ENCODE measurements at places on chromosomes 3 and 15.

DNA sequence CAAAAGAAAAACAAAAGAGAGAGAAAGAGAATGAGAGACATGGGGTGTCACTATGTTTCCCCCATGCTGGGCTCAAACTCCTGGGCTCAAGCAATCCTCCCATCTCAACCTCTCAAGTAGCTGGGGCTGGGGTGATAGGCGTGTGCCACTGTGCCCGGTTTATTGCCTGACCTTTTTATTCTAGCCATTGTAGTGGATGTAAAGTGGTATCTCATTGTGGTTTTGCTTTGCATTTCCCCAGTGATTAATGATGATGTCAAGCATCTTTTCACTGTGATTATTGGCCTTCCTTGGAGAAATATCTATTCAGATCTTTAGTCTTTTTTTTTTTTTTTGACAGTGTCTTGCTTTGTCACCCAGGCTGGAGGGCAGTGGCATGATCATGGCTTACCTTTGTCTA lies 37.7 kb upstream of the GK5 start:
- DNase-seq = no peak

- DNase-seq = no peak
Observed at GRCh38 chr3:56764904-56765547, 36.7 kb downstream of the ARHGEF3 start.

GRCh38 chr3:71229905-71230657 lies 353.4 kb downstream of the FOXP1 start:
- DNase-seq = no peak

DNA sequence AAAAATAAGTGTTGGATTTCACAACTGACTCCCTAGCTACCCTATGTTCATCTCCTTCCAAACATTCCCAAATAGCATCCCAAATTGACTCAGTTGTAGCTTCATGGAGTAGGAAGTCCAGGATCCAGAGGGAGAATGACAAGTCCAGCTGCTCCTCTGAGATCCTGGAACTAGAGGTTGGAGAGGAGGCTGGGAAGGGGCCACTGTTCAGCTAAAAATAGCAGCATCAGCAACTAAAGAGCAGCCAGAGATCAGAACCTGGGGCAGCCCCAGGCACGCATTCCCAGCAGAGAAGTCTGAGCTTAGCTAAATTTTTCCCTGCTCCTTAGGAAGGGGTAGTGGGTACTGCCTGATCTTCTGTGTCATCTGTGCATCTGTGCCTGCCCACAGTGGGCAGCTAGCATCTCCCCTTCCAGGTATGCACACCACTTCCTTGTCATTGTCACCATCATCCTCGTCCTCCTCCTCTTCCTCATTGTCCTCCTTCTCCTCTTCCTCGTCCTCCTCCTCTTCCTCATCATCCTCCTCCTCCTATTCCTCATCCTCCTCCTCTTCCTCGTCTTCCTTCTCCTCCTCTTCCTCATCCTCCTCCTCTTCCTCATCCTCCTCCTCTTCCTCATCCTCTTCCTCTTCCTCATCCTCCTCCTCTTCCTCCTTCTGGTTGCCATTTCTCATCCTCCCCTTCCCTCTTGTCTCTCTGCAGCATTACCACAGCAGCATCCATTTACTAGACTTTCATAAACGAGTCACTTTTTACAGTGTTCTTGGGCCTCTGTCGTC lies 152.3 kb upstream of the ROPN1 start:
- no peak for DNase-seq

- no peak for DNase-seq
Observed at GRCh38 chr15:100531823-100532327, 3.1 kb upstream of the CERS3 start.

DNA sequence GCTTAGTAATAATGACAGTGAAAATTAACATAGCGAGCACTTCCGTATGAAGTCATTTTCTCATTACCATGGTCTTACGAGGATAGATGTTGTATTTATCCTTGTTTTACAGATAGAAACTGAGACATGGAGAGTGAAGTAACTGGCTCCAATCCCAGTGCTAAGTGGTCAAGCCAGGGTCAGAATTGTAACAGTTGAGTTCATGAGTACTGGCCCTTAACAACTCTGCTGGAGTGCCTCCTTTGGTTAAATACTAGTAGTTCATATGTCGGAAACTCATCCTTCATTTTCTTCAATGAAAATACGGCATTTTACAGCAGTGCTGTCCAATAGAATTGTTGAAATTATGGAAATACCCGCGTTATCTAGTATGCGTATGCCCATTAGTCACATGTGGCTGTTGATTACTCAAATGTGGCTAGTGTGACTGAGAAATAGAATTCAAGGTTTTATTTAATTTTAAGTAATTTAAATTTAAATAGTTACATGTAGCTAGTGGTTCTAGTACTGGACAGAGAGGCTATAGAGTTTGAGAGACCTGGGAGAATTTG lies 32.5 kb downstream of the FNDC3B start:
- DNase-seq = no peak

GRCh38 chr3:157122116-157122515 lies 37.8 kb downstream of the CCNL1 start:
- no peak for DNase-seq

DNA sequence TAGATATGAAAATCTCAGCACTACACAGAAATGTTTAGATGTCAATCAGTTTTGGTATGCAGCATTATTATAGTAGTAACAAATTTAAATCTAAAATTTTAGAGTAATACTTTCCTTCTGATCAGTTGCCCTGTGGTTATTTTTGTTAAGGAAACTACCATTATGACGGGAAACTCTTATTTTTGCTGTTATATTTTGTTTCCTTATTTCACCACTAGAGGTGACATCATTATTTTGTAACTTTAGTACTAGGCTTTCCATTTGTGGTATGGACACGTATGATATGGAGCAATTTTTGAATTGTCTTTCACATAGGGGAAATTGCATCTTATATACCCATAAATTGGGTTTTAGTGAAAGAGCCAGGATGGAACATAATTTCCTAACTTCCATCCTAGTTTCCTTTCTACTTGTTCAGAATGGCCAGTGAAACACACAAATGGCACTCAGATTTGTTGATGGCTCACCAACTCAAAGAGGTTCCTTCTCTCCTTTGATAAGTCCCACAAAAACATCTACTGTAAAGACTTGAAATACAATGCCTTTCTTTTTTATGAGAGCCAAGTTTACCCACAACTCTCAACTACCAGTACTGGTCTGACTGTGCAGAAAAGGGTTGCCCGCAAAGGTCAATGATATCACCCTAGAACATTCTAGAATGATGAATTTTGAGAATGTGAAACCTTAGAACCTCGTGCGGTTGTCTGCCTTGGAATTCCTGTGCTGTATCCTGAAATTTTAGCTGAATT lies 19.4 kb upstream of the PPP4R2 start:
- no peak for DNase-seq

DNA sequence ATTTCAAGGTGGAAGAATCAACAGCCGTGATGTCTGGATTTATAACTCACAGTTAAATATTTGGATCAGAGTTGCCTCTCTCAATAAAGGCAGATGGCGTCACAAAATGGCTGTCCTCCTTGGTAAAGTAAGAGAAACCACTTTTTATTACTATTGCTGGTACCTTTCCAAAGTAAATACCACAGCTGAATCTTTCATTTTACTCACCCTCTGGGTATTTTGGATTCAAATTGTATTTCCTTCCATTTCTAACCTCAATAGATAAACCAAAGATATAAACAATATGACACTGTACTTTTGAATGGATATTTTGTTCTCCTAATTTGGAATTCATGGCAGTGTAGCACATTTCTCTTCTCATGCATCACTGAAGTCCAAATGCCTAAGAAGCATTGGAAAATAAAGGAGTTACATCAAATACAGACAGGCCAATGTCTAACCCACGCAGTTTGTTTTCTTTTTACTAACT lies 29.5 kb downstream of the KLHL24 start:
- peak; percentile 47 for DNase-seq

GRCh38 chr15:89122505-89123180 lies 34.4 kb downstream of the ABHD2 start:
- DNase-seq = no peak

- DNase-seq = no peak
Observed at GRCh38 chr3:152293347-152294006, 24.7 kb downstream of the MBNL1 start.

DNA sequence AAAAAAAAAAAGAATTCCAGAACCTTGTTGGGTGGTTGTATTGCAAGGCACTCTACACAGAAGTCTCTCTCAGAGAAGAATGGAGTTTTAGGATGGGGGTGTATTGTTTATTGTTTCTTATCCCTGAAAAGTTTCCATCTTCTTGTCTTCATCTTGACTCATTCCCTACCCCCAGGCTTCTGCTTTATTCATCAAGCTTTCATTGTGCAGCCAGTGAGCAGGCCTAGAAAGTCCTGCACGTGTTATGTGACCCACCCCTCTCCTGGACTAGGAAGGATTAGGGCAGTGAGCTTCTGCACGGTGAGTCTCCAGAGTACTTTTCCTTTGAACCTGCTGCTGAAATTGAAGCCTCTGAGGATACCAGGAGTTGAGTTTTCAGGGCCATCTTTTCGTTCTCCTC lies 150.9 kb upstream of the IL12A start:
- no peak for DNase-seq

- DNase-seq = no peak
Observed at GRCh38 chr15:61444585-61444984, 215.5 kb upstream of the RORA start.

DNA sequence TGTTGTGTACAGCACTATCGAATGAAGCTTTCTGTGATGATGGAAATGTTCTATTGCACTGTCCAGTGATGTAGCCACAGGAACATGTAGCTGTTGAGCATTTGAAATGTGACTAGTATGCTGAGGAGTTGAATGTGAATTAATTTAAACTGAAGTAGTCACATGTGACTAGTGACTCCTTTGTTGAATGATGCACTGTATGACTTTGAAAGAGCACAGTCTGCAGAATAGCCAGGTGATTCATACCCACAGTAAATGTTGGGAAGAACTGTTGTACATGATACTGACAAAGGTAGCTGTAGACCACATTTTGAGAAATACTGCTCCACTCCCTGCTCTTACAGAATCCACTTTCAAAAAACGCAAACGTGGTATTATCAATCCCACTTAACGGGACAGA lies 34.0 kb upstream of the ACTL6A start:
- DNase-seq = peak; percentile 28

DNA sequence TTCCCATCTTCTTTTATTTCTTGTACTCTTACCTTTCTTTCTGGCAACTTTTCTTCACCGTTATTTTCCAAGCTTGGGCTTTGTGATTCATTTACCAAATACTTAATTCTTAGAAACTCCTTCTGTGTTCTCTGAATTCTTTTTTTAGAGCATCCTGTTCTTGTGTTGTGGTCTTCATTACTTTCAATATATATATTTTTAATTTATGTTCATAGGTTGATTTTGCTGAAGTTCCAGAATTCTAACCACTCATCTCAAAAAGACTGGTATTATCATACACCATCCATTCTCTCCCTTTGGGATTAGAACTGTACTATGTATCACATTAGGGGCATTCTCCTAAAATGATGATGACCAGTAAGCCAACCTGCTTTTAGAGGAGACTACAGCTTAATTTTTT lies 362.3 kb upstream of the CBLB start:
- DNase-seq = no peak

- DNase-seq = no peak
Observed at GRCh38 chr15:57457726-57458125, 81.4 kb downstream of the CGNL1 start.

GRCh38 chr3:69212411-69213160 lies 90.2 kb upstream of the LMOD3 start:
- DNase-seq = no peak

- no peak for DNase-seq
Observed at GRCh38 chr3:67550541-67550940, 103.9 kb downstream of the SUCLG2 start.

GRCh38 chr3:35727179-35727578 lies 87.9 kb downstream of the ARPP21 start:
- DNase-seq = no peak

GRCh38 chr3:158505117-158505516 lies 65.9 kb upstream of the MLF1 start:
- DNase-seq = no peak

GRCh38 chr3:149783576-149783975 lies 8.8 kb downstream of the ANKUB1 start:
- no peak for DNase-seq

DNA sequence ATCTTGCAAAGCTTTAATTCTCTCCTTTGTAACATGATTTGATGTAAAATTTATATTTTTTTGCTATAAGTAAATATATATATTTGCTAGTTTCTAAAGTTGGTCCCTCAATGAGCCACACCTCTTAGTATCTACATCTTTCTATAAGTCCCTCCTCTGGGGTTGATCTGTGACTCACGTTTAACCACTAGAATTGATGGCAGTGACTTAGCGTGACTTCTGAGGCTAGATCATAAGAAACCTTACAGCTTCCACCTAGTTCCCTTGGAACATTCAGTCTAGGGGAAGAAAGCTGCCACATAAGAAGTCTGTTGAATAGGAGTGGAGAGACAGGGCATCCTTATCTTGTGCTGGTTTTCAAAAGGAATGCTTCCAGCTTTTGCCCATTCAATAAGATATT lies 56.6 kb upstream of the TNIK start:
- no peak for DNase-seq

DNA sequence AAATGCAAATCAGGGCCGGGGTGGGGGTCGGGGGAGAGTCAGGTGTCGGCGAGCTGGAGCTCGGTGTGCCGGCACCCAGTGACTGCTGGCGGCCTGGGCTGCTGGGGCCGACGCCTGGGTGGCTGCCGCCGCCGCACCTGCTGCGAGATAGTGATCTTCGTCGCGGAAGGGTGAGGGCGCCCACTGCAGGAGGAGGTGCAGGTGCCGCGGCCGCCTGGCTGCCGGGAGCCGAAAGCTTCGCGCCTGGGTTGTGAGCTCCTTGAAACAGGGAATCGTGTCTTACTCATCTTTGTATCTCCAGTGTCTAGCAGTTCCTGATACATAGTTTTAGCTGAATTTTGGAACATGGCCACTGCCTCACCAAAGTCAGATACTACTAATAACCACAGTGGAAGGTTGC lies 64.0 kb upstream of the CPOX start:
- DNase-seq = no peak

DNA sequence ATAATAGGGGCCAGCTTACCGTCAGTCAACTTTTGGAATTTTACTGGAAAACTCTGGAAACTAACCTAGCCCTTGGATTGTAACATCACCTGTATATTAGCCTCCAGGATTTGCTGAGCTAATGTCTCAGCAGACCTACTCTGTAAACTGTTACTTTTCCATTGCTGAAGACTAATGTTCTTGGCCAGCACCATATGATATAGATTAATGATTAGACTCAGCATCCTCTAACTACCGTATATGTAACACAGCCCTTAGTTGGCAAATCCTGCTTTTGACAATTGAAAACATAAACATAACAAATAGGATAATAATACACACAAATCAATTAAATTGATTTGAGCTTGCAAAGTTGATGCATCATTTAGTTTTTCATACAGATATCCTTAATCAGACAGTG lies 26.6 kb upstream of the GBE1 start:
- DNase-seq = no peak

- DNase-seq = no peak
Observed at GRCh38 chr3:61454801-61455200, 106.6 kb upstream of the PTPRG start.
